ENCODE measurements at places on chromosomes 11 and 22.

- DNase-seq: no peak
Measured at GRCh38 chr11:103322821-103323220, 213.6 kb downstream of the DYNC2H1 start.

- DNase-seq: no peak
Measured at GRCh38 chr11:17217401-17217800, 9.6 kb upstream of the PIK3C2A start.

GRCh38 chr11:117126223-117126965 is 17.7 kb upstream of the PAFAH1B2 start:
- DNase-seq: no peak

DNA sequence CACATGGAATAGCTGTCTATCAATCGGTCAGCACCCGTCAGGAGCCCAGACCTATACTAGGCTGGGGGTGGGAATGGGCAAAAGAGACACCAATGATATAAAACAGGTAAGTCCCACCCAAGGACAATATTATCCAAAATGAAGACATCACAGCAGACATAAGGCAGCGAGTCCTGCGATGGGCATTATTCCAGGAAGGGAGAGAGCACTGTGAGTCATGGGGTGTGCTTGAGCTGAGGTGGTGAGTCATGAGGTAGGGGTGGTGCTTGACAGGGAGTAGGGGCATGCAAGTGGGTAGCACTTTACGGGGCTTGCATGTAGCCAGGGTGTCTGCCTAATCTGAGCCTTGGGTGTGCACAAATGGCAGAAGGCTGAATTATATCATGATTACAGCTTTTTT is 605.0 kb upstream of the CADM1 start:
- no peak for DNase-seq

GRCh38 chr11:111977146-111978027 is 40.2 kb downstream of the DIXDC1 start:
- no peak for DNase-seq

- no peak for DNase-seq
Measured at GRCh38 chr22:17922925-17923903, 101.1 kb downstream of the MICAL3 start.

DNA sequence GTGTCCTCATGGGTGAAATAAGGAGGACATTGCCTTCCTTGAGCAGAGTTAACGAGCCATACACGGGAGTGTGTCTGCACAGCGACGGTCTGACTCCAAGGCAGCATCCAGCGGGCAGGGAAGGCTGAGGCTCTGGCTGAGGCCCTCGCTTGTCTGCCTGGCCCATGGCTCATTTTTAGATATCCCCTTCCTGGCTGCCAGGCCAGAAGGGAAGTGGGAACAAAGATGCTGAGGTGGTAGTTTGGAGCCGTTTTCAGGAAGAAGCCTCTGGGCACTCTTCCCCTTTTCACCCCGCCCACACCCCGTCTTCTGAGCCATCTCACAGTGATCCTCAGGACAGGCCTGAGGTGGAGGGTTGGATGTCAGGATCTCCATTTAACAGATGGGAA is 3.0 kb upstream of the SLCO2B1 start:
- DNase-seq: no peak

GRCh38 chr11:94130298-94131046 is 1.8 kb downstream of the PANX1 start:
- no peak for DNase-seq

GRCh38 chr11:65639623-65640482 is 2.0 kb downstream of the SIPA1 start:
- peak; percentile 94 for DNase-seq

GRCh38 chr11:43498561-43498960 is 139.8 kb downstream of the TTC17 start:
- DNase-seq: no peak

GRCh38 chr11:130580372-130580771 is 131.9 kb downstream of the ADAMTS15 start:
- DNase-seq: no peak

- no peak for DNase-seq
Measured at GRCh38 chr11:115612046-115612730, 108.0 kb upstream of the CADM1 start.

GRCh38 chr22:49677495-49677889 is 150.2 kb downstream of the BRD1 start:
- no peak for DNase-seq

- DNase-seq: no peak
Measured at GRCh38 chr11:32116668-32117067, 25.8 kb downstream of the RCN1 start.

- no peak for DNase-seq
Measured at GRCh38 chr11:34825315-34825669, 90.9 kb downstream of the APIP start.

DNA sequence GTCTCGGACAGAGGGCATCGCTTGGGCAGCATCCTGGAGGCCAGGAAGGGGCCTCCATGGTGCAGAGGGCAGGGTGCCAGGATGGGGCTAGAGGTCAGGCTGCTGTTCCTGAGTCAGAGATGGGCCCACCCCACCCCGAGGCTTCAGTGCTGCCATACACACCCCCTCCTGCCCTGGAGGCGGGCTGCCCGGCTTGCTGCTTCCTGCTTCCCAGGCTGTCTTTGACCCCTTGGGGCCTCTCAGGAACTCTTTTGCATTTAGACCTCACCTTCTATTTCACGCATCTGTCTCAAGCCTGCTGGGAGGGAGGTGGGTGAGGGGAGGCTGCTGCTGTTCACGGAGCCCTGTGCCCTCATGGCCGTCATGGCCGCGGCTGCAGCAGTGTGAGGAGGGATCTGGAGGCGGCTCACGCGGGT is 6.6 kb upstream of the GRAMD4 start:
- no peak for DNase-seq

DNA sequence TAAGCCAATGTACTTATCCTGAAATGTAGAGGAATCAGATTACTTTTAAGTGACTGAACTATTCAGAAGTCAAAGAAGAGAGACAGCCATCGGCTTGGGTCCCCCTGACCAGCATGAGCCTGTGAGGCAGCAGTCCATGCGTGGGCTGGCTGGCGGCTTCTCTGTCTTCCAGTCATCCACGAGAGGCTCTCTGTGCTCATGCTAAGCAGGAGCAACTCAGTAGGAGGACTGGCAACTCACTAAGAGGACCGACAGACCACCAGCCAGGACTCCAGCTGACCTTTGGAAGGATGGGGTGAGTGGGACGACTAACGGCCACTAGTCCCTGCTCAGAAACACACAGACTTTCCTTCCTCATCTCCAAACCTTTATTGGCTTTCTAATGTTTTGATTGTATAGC is 43.6 kb downstream of the ARFGAP3 start:
- no peak for DNase-seq

DNA sequence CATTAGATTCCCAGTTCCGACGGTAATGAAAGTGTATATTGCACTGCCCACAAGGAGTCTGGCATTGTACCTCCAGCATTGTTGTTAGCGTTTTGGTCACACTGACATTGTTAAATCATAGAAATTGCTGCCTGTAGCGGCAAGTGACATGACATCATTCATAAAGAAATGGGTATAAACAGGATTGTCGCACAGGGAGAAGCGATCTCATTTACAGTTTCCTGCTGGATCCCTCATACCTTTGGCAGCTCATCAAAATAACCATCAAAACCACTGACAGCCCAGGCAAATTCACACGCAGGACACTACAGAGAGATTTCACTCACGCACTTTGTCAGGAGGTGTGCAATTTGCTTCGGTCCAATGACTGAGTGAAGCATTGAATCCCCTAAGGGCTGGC is 3.5 kb downstream of the HTR3B start:
- no peak for DNase-seq

DNA sequence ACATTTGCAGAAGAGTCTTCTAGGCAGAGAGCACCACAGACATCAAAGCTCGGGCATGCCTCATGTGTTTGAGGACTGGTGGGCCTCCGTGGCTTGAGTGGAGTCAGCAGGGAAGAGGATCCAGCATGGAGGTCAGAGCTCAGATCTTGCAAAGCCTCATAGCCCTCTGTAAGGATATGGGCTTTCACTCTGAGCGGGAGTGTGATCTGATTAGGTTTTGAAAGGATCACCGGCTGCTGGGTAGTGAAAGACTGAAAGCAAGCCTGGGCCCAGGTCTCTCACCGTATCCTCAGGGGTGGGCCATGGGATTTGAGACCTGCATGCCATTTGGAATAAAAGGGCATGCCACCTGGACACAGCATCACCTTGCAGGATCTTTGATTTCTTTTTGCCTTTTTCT is 112.7 kb downstream of the TEAD1 start:
- no peak for DNase-seq

DNA sequence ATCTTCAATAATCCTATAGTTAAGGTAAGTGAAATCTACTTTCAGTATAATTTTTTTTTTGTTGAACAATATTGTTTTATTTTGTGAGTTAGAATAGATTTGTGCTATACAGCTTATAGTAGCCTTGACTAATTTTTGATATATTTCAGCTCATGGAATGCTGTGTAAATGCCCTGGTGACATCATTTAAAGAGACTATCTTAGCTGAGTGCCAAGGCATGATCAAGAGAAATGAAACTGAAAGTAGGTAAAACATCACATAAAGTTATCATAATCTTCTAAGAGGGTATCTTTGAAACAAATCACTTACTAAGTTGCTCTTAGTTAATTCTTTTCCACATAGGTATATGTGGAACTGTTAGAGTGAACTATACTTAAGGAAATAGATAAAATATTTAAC is 51.4 kb upstream of the ACAT1 start:
- no peak for DNase-seq

- DNase-seq: no peak
Measured at GRCh38 chr11:70117567-70118145, 39.5 kb downstream of the ANO1 start.

DNA sequence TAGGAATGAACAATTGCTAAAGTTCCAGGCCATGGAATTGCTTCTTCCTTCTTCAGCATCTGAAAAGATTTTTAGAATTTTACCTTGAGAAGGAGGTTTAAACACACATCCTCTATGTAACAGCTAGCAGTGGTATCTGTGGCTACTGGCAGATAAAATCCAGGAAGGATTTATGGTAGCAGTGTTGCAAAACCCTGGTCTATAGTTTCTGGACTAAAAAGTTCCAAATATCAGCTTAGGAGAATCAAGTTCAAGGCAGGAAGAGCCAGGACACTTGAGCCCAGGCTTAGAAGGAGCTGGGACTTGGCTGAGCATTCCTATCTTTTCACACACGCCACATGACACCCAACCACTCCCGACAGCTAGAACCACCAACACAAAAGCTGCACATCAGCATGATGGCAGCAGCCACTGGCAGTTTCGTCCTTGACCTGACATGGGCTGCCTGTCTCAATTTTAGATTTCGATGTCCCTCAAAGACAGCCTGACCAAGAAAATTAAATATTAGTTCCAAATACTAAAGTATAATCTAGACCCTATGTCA is 14.1 kb downstream of the LARGE2 start:
- DNase-seq: no peak

DNA sequence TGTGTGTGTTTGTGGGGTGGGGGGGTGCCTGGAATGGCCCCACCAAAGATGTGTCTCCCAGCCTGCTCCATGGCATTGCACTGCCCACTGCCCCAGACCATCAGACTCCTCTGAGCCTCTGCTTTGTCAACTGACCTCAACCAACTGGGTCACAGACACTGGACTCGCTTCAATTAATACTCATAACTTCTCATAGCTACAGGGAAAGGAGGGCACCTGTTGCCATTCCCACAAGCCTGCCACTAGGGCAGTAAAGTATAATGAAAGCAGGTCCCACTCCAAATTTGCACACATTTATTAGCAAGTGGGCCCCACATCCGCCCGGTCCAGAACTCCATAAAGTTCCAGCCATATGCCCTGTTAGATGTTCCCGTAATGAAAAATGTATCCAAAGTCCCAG is 70.5 kb upstream of the PRDM11 start:
- no peak for DNase-seq

DNA sequence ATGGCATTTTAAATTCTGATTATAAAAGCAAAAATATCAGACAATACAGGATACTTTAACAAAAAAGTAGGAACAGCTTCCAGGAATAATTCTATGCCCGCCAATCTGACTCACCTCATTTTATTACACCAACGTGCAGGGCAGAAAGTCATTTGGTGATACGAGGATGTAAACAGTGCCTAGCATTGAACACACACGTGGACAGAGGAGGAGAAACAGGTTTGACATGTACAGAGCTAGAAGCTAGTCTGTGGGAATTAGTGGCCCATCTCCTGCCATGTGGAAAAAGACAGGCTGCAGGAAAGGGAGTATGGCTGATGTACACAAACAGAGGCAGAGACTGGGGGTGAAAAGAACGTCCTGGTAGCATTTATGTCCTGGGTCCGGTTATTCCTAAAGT is 9.0 kb upstream of the SPINDOC start:
- DNase-seq: no peak

- DNase-seq: no peak
Measured at GRCh38 chr11:80163441-80163840, 722.6 kb upstream of the TENM4 start.

- no peak for DNase-seq
Measured at GRCh38 chr22:35739931-35740380, 22.3 kb downstream of the APOL5 start.

DNA sequence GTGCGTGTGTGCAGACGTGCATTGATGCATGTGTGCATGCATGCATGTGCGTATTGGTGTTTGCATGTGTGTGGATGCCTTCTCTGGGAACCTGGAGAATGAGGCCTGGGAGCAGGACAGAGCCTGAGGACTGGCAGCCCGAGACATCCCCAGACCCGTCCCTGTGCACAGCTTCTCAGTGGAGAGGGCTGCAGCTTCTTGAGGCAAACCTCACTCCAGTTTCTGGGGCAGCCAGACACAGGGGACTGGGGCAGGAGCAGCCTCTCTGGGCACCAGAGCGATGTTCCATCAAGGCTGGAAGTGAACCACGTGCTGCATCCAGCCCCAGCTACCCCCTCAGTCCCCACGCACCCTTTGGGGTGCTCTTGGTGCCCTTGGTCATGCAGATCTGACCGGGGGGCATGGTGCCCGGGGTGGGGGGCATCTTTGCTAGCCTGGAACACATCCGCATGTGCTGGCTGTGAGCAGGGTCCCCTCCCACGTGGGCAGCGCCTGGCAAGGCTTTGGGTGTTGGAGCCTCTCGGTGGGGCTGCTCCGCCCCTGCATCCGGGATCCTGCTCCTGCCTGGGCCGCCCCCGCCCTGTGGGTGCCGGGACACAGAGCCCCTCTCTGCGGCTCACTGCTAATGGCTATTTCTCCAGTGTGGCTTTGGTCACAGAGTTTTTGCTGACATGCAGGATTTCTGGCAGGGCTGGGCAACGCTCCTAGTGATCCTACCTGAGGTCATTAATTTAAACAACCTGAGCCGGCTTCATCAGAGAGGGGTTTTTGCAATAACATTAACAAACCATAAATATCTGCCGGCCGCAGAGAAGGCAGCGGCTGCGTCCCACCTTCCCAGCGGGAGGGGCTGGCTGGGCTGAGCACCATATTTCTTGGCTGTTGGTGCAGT is 434.7 kb downstream of the TBC1D22A start:
- no peak for DNase-seq

- no peak for DNase-seq
Measured at GRCh38 chr22:31945443-31945855, 1.1 kb downstream of the YWHAH start.

GRCh38 chr22:49124608-49125007 is 703.1 kb downstream of the BRD1 start:
- DNase-seq: no peak

- no peak for DNase-seq
Measured at GRCh38 chr11:11065396-11065795, 207.5 kb upstream of the ZBED5 start.

All from CMK (cell line).